ENCODE measurements at places on chromosomes 4 and X.

- DNase-seq: no peak
Measured at GRCh38 chr4:102665527-102665926, 95.2 kb downstream of the MANBA start.

GRCh38 chr4:86530183-86530582, 63.9 kb upstream of the PTPN13 start:
- no peak for DNase-seq

- no peak for DNase-seq
Measured at GRCh38 chr4:112170451-112170993, 25.3 kb downstream of the FAM241A start.

DNA sequence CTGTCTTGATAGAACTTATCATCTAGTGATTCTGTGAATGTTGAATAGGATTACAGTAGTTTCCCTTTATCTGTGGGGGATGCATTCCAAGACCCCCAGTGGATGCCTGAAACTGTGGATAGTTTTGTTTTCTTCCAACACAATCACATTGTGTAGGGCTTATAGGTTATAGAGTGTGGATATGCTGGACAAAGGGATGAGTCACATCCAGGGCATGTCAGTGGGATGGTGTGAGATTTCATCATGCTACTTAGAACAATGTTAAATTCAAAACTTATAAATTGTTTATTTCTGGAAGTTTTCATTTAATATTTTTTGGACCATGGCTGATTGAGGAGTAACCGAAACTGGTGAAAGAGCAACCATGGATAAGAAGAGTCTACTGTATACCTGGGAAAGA, 432.3 kb upstream of the ATOH1 start:
- DNase-seq: no peak

DNA sequence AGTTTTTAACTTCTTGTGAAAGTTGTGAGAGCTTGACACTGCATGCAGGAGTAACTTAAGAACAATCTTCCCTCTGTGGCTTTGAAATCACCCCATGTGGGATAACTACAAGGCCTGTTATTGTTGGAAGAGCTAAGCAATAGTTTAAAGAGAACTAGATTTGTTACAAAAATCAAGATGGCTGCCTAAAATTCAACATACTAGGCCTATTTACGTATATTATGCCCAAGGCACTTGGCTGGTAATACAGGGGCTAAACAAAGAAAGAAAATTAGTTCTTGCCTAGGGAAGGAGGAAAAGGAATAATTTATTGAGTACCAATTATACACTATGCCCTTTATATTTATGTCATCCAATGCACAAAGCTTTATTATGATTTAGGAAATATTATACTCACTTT, 36.1 kb downstream of the DMD start:
- no peak for DNase-seq

GRCh38 chrX:97984641-97985040, 1100.9 kb downstream of the RPA4 start:
- no peak for DNase-seq

DNA sequence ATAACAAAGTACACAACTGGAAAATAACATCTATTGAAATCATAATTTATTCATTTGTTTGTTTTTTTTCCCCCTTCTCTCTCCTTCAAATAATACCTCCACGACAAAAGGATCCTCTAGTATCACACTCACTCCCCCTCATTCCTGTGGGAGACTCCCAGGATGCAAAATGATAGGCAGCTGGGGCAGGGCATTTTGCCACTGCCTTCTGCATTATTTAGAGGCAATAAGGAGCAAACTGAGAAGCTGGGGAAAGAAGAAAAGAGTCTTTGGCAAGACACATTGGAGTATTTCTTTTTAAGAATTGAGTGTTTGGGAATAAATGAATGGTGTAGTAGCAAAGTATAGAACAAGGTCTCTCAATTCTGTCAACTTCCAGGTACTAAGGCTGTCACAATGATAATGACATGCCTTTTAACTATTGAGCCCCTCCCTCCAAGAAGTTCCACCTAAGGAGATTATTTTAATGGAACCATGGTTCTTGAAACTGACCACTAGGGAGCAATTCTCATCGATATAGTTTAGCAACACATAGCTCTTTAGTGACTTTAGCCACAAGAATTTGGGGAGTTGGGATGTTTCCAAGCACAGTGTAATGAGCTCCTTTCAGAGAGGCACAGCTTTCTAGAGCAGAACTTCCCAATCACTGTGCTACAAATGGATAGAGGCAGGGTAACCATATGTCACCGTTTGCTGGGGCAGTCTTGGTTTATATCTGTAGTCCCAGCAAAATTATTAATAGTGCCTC, 303.3 kb downstream of the FRMPD4 start:
- no peak for DNase-seq

DNA sequence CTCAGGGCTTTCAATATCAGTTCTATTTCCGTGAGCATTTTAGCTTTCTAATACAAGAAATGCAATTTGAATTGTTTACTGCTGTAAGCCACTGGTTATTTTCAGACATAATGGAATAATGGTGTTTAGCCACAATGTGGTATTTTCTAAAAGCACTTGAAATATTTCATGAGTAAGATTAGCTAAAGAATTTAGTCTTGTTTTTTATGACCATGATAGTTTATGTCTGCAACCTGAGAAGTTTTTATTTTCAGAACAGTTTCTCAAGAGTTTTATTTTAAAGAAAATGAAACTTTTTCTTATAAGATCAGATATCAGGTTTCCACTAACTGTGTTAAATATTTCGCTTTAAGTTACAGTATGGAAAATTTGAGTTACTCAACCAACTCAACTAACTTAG, 60.2 kb downstream of the SLIT2 start:
- DNase-seq: no peak

GRCh38 chr4:180850318-180850940, 1392.8 kb upstream of the TENM3 start:
- DNase-seq: no peak

GRCh38 chrX:55624403-55624802, 1.2 kb downstream of the FOXR2 start:
- peak; percentile 70 for DNase-seq

- DNase-seq: no peak
Measured at GRCh38 chr4:54659749-54660535, 2.2 kb downstream of the KIT start.

DNA sequence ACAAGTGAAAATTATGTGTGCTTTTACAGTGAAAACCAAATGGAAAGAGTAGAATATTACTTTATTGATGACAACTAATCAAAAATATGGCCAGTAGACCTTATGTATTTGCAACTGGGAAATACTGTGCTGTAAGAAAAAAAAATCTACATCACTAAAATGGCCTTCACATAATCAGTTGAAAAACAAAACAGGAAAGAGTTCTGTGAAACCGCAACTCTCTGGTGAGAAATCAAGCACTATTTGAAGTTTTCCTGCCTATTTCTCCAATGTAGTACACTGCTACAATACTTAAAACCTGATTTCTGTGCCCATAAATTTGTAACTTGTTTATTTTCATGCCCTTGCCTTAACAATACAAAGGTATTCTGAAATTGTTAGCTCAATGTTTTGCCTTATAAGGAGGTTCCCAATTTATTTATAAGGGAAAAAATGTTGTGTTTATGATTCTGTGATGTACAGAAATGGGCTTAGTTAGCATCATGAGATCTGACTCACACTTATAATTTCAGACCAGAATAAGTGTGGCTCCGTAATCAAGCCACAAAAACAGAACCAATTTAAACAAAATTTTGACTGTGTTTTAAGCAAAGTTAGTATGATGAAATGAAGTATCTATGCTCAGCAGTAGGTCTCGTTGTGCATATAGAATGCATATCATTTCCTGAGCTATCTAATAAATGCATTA, 147.1 kb downstream of the FAT4 start:
- DNase-seq: no peak
